ENCODE measurements at places on chromosomes 2 and 18. TPM values are rescaled to one million over a fixed set of nuclear protein-coding genes. Genes with fewer than 3 reads are reported as not detected.

Gene PFN4
- 1.6 TPM for polyA plus RNA-seq

Gene TLX2
- 0.58 TPM for polyA plus RNA-seq

Gene SFXN5
- polyA plus RNA-seq: 19.6 TPM

Gene TANC1
- polyA plus RNA-seq: 8.1 TPM

GRCh38 chr18:28048612-28049011, 128.3 kb downstream of the CDH2 start:
- no peak for DNase-seq

DNA sequence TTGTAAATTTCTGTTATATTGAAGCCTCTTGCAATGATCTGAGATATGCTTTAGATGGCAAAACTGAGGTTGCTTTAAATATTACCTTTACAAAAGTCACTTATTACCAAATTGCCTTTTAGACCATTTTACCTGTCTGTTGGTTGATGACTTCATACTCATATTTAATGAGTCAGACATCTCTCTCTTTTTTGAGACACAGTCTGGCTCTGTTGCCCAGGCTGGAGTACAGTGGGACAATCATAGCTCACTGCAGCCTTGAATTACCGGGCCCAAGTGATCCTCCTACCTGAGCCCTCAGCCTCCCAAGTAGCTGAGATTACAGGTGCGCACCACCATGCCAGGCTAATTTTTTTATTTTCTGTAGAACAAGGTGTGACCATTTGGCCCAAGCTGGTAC, 11.5 kb upstream of the PPP4R3B start:
- no peak for DNase-seq

DNA sequence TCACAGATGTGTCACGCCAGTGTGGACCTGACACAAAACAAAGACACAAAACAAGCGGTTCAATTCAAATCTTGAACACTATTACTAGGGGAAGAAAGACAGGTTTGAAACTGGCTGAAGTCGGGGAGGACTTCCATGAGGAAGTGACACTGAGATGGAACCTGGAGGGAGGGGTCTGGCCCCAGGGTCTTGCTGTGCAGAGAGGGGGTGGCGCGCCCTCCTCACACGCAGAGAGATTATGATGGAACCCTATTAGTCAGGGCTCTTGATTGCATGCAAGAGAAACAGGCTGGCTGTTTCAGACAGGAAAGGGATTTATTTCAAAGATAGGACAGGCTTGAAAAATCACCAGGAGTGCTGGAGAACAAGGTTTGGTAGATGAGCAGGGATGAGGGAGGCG, 363.6 kb upstream of the HS6ST1 start:
- DNase-seq: no peak

- DNase-seq: no peak
Measured at GRCh38 chr2:130796290-130796689, 40.4 kb upstream of the ARHGEF4 start.
